AG10803 (cell line): ENCODE measurements at places on chromosomes 12 and 14.
A peak's percentile ranks its signal among the peaks of the same experiment; 100 is the strongest.

DNA sequence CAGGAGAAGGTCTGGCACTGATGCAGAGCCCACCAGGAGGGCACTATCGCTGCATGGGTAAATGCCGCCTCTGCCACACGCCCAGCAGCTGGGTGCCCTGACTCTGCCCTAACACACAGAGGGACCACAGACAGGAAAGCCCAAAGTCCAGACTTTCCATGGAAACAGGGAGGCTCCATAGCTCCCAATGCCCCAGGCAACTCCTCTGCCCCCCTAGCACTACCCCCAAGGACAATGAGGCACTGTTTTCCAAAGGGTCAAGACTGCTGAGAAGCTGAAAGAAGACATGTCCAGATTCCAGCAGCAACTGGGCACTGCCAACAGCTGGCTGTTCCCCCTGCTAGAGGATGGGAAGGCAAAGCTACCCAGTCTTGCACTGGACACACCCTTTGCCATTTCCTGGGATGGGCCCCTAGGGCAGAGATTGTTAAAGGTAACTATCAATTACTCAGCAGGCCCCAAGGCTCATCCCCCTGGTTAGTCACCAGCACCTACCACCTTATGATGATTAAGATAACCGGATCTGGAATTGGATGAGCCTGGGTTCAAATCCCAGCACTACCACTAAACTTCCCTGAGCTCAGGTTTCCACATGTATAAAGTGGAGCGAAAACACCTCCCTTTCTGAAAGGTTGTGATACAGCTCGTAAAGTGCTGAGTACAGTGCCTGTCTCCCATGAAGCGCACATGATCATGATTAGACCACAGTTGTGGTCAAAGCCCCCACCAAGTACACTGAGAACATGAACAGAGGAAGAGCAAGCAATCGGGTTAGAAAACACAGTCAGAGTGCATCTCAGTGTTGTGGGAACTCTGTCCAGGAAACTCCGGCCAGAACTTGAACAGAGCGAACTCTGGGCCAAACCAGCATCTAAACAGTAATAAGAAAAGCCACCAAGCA lies 3.3 kb downstream of the PXN start:
- DNase-seq: no peak

DNA sequence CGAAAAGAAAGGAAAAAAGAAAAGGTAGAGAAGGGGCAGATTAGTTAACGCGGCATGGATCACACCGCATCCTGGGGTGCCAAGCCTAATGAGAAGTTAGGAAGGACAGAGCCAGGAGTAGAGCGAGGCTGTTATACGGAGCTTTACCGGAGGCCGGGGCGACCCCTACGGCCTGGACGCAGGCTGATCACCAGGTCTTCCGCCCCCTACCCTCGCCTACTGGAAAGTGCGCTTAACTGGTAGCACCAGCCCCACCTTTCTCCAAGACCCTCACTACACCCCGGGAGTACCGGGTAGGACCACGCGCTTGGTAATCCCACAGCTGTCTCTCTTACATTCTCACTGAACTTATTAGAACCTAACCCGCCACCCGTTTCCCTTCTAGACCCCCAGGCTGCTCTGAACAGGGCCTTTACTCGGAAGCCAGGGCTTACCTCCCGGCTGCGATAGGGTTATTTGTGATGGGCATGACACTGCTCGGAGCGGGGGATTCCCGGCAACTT lies 33.8 kb downstream of the WBP11 start:
- peak; percentile 12 for DNase-seq

GRCh38 chr12:1418144-1418543 lies 176.2 kb downstream of the FBXL14 start:
- no peak for DNase-seq

GRCh38 chr12:39989501-39989900 lies 116.4 kb downstream of the SLC2A13 start:
- no peak for DNase-seq

- no peak for DNase-seq
Observed at GRCh38 chr12:58291106-58291505, 349.7 kb downstream of the ATP23 start.

- DNase-seq: no peak
Observed at GRCh38 chr14:100827101-100828021, 1.4 kb downstream of the MEG3 start.

GRCh38 chr12:22322091-22322490 lies 12.4 kb downstream of the ST8SIA1 start:
- no peak for DNase-seq

GRCh38 chr14:73428353-73428824 lies 30.0 kb downstream of the NUMB start:
- DNase-seq: peak; percentile 3

- DNase-seq: no peak
Observed at GRCh38 chr14:91415794-91416743, 1.6 kb downstream of the CCDC88C start.

GRCh38 chr12:110109037-110109836 lies 14.9 kb upstream of the IFT81 start:
- DNase-seq: peak; percentile 100

- no peak for DNase-seq
Observed at GRCh38 chr12:100302081-100302480, 35.1 kb downstream of the SCYL2 start.
